ENCODE measurements at places on chromosomes 4 and X.
A peak's percentile ranks its signal among the peaks of the same experiment; 100 is the strongest.

DNA sequence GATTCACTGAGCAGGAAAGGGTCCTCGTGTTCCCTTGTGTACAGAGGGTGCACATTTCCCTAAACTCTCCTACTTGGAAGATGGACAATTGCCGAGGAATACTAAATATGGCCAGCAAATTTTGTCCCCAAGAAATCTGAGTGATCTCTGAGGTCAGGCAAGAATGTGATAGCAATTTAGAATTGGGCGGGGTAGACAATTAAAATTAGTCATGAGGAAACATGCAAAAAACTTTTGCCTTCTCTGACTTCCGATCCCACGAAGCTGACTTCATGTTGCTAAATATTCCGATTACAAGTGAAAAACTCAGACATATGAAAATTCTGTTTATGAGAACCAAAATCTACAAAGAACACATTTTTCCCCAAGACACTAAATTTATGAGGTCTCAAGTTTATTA is 453.9 kb upstream of the ZFP42 start:
- no peak for DNase-seq

GRCh38 chrX:39853417-39854030 is 244.2 kb downstream of the BCOR start:
- DNase-seq, result no peak

DNA sequence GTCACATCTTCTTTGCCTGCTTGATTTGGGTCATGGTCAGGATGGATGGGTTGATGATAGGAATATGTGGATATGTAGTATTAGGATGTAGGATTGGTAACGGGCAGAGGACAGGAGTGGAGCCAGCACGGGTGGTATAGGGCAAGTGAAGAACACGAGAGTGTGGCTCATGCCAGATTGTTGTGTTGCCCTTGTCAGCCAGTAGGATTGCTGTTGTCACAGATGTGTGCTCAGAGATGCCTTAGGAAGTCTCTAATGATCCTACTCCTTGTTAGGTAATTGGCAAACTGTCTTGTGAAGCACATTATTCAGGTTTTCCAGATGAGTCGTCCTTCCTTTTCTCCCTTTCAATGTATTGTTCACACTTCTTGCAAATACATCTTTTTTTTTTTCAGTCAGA is 5.5 kb downstream of the ATP10D start:
- DNase-seq, result peak; percentile 23

GRCh38 chr4:57442241-57442640 is 332.1 kb upstream of the IGFBP7 start:
- DNase-seq, result no peak

- no peak for DNase-seq
Observed at GRCh38 chrX:13471269-13471668, 98.1 kb upstream of the EGFL6 start.

- DNase-seq, result peak; percentile 52
Observed at GRCh38 chrX:49892542-49892941, 13.3 kb downstream of the USP27X start.

- DNase-seq, result no peak
Observed at GRCh38 chrX:94123062-94123461, 449.1 kb downstream of the FAM133A start.

GRCh38 chr4:147837435-147837834 is 105.5 kb downstream of the ARHGAP10 start:
- DNase-seq, result no peak

DNA sequence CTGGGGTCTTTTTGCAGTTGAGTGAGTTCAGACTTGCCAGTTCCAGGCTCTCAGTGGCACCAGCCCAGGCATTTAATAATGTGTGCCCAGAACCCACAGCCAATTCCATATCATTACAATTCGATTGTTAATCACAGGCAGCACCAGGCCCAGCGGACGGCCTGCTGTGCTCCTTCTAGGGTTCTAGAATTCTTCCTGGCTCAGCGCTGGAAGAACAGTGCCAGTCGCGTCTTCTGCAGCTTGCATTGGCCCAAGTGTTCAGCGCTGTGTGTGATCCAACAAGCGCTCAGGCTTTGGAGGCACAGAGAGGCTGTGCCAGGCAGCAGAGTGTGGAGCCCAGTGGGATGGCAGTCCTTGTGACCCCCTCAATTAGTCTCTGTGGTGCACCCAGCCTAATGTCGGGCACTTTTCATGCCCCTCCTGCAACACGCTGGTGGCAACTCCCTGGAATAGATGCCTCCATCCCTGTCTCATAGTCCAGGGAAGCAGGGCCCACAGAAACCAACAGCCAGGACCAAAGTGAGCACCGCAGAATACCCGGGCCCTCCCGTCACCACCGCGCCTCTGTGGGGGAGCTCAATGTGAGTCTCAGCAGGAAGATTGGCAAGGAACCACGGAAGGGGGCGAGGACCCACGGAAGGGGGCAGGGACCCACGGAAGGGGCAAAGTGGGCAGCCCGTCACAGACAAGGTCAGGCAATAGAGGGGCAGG is 193.2 kb downstream of the AFAP1 start:
- no peak for DNase-seq

GRCh38 chr4:64598066-64598465 is 188.8 kb upstream of the TECRL start:
- no peak for DNase-seq

GRCh38 chr4:2408401-2408958 is 10.0 kb downstream of the ZFYVE28 start:
- peak; percentile 19 for DNase-seq

DNA sequence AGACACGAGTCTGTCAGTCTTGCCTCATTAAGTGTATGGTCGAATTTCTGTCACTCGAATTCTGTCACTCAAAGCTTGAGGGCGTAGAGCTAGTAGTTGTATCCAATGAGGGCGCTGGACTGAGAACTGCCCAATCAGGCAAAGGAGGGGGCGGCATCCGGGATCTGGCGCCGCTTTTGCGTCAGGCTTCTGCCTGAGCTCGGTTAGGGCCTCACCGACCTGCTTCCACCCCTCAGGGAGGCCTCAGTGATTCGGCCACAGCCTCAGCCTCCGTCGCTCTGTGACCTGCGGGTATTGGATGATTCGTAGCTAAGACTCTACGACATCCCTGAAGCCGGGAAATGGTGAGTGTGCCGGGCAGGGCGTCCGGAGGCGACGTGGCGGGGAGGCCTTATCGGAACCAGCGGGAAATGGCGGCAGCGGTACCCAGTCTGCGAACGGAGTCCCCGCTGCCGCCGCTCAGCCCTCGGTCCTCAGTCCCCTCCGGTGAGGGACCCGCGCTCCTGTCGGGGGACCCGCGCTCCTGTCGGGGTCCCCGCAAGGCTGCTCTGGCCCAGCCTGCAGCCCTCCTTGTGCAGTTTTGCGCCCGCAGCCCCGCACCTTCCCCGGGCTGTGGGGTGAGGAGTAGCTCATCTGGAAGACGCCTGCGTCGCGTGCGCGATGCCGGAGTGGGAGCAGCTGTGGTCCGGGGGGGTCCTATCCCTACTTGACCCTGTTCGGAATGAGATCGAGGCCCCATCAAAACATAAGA is 88.3 kb downstream of the ZNF718 start:
- no peak for DNase-seq

DNA sequence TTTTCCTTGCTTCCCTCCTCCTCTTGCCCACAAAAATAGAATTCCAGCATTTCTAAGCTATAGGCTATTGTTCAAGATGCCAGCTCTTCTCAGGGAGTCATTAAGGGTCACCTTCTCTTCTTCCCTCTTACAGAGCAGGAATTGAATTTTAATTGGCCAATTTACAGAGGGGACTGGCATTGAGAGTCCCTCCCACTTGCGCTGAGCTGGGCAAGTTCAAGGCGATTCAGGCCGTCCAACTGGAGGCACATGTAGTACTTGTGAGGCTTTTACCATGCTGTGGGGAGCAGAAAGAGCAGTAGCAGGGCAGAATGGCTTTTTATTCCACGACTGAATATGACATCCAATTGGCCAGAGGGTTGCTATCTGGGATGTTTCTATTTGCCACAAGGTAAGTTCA is 181.9 kb downstream of the SOWAHB start:
- DNase-seq, result no peak

DNA sequence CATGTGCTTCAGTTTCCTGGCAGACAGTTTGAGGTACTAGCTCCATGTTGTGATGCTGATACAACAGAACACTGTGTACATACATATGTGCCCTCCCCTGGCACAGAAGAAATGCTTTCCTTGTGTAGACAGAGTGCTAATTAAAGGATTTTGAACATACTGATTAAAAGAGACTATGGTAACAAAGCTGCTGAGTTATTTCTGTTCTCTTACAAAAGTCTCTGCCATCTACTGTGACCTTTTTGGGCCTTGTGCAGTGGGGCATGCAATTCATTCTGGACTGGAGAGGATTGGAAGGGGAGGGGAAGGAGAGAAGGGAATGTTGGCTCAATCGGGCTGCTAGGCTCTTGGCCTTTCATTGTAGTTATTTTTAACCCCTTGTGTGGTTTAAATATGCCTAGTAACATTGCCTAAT is 6.0 kb downstream of the PDLIM5 start:
- DNase-seq, result no peak

DNA sequence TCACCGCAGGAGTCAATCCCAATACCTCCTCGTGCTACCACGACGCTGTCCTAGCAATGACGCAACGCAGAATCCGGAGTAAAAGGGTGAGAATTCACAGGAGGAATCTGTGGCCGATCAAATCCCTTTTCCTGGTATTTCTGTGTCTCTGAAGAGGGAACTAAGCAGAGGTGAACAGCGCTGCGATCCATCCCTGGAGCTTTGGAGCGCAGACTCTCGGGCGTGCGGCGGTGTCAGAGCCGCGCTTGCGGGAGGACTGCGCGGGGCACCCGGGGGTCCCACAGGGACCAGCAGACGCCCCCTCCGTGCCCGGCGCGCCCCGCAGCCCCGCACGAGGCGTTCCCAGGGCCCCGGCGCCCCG is 17.2 kb upstream of the ZNF718 start:
- no peak for DNase-seq

DNA sequence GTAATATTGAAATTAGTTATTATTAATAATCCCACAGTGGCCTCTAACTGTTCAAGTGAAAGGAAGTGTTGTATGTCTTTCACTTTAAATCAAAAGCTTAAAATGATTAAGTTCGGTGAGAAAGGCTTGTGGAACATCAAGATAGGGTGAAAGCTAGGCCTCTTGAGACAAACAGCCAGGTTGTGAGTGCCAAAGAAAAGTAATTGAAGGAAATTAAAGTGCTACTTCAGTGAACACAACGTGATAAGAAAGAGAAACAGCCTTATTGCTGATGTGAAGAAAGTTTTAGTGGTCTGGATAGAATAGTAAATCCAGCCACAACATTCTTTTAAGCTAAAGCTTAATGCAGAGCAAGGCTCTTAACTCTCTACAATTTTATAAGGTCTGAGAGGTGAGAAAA is 42.6 kb upstream of the IL13RA2 start:
- no peak for DNase-seq

- DNase-seq, result peak; percentile 60
Observed at GRCh38 chrX:11137543-11138139, 26.5 kb downstream of the HCCS start.

DNA sequence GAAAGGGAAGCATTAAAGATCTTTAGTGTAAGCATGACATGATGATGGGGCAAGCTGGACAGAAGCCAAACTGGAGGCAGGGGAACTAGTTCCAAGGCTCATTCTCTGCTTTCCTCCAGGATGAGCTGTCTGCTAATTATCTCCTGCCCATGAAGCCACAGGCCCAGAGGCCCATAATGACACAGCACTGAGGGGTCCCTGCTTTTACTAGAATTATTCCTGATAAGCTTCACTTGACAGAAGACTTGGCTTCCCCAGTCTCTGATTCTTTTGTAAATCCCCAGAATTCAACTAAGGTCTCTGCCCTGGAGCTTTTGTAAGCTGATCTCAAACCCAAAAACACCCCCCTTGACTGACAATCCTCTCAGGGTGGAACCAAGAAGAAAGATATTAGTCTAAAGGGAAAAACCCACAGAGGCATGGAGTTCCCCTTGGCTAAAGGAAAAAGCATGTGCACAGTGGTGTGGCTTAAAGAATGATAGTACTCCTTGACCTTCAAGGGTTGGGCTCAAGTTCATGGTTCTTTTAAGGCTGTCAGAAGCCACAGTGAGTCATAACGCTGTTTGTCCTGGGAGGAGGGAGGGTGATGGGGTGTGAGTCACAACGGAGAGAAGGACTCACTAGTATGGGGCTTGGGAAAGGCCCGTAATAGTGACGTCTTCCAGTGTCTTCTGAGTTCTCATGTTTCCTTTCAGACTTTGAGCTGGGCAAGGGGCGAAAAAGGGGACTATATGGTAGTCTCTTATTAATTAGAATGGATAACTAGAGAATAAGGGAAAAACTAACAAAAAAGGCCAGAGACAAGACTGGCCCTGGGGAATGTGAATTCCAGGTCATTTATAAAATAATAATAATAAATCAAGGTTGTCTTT is 146.0 kb upstream of the CPEB2 start:
- DNase-seq, result peak; percentile 100

- no peak for DNase-seq
Observed at GRCh38 chrX:128698573-128699181, 646.5 kb upstream of the ACTRT1 start.

DNA sequence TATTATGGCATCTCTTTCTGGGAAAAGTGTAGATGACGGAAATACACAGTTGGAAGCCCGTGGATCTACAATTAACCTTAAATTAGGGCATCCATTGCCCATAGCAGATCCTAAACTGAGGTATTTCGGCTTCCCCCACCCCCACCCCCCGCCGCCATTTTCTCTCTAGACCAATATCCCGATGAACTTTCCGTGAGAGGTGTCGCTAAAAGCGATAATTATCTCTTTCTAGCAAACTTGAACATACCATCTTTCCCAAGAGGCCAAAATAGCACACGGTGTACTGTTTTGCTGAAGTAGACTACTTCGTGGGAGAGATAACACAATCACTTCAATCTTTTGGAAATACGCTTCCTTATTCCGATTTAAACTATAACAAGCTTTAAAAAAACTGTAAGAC is 554 bp downstream of the KLHL15 start:
- DNase-seq, result peak; percentile 1

DNA sequence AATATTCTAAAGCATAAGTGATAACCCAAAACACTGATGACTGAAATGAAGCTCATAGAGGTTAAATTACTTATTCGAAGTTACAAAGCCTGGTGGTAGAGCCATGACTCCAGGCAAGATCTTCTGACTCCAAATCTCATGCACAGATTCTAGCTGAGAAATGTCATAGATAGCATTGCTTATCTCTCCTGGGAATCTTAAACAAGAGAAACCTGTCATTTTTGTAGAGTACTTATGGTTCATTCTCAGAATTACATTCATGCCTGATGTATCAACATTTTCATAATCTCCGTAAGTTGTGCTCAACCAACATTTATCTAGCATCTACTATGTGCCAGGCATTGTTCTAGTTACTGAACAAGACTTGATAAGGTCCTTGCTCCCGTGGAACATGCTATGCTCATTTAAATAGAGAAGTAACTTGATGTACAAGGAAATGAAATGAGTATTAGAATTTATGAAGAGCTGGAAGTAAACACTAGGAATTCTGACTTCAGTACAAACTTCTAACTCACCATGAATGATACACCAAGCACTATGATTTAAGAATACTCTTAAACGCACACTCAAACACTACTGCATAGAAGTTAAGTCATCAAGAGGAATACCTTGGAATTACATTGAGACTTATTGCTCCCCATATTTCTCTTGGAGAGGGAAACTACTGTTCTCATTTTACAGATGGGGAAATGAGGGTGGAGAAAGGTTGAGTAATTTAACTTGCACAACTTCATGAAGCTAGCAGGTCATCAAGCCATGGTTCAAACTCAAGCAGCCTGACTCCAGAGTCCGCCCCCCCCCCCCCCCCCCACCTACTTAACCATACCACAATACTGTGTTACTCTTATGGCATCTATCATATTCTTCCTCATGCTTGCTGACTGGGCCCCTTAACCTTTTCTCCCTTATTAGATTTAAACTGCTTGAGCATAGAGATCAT is 45.4 kb downstream of the MBNL3 start:
- DNase-seq, result peak; percentile 70

All from inflammatory macrophage treated with lipopolysaccharide for 4 hours (primary cell).